SW 1271 (cell line): ENCODE measurements at places on chromosomes 7 and 10.

- DNase-seq: no peak
Observed at GRCh38 chr7:47710201-47710935, 128.5 kb upstream of the TNS3 start.

DNA sequence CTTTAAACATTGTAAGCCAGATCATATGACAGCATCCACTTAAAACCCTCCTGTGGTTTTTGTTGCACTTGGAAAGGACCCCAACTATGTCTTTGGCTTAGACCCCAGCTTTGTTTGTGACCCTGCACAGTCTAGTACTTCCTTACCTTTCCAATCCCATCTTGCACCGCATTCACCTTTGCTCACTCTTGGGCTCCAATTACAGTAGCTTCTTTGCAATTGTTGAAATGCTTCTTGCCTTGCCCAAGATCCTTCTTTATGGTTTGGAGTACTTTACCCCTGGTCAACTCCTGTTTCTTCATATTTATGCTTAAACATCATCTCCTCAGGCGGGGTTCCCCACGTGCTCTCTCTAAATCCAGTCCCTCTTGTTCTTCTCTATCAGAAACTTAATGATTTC is 162.6 kb downstream of the PTEN start:
- DNase-seq: no peak

DNA sequence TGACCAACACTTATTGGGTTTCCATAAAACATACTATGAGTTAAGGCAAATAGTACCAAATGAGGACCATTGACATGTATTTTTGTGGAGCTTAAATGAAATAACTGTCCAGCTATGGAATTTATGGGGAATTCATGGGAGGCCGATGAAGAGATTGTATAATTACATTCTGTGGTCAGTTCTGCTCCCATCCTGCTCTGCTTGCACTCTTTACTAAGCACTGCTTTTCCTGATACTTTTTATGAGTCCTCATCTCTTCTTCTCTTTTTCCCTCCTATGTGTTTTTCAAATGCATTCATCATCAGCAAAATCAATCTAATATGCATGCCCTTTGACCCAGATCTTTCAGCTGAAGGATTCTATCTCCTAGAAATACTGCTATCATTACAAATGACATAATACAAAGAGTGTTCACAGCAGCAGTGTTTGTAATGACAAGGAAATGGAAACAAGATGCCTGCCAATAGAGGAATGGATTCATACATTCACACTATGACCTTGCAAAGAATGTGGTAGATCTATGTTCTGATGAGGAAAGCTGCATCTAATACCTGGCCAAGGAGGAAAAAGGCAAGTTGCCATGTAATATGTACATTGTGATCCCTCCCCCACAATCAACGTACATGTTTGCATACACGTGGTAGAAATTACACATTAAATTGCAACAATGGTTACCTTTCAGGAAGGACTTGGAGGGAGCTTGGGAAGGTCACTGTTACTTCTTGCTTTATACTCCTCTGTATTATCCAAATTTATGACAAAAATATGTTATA is 73.9 kb downstream of the PCGF5 start:
- DNase-seq: no peak

- DNase-seq: no peak
Observed at GRCh38 chr7:149293946-149294633, 32.1 kb downstream of the ZNF783 start.

DNA sequence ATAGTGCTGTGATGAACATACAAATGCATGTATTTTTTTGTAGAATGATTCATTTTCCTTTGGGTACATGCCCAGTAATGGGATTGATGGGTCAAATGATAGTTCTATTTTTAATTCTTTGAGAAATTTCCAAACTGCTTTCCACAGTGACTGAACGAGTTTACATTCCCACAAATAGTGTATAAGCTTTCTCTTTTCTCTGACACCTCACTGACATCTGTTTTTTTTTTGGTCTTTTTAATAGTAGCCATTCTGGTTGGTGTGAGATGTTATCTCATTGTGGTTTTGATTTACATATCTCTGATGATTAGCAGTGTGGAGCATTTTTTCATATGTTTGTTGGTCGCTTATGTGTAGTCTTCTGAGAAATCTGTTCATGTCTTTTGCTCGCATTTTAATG is 195.0 kb upstream of the AGK start:
- no peak for DNase-seq

GRCh38 chr7:157612009-157612663 is 275.3 kb downstream of the DNAJB6 start:
- DNase-seq: no peak

DNA sequence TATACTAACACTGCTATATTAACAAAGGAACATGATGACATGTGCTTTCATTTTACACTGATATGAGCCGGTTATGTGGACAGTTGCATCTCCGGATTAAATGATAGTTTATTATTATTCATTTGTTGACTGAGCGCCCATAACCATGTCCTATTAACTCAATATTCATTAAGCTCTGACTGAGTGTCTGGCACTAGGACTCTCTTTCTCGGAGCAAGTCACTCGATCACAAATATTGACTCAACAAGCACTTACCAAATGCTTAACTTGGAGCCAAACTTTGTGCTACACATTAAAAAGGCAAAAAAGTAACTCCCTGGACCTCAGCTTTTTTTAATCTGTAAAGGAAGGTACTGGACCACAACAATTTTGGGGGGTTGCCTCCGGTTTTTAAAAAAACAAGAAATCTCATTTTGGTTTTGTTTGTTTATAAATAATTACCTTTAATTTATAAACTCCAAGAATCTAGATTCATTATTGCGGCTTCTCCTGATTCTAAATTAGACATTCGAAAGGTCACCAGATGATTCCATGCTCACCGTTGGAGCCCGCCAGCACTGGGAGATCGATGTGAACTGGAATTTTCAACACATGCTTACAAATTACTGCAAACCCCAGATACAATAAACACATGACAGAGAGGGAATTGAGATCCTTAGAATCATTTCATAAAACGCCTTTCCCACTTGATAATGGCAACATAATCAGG is 8.9 kb upstream of the LYZL1 start:
- no peak for DNase-seq

DNA sequence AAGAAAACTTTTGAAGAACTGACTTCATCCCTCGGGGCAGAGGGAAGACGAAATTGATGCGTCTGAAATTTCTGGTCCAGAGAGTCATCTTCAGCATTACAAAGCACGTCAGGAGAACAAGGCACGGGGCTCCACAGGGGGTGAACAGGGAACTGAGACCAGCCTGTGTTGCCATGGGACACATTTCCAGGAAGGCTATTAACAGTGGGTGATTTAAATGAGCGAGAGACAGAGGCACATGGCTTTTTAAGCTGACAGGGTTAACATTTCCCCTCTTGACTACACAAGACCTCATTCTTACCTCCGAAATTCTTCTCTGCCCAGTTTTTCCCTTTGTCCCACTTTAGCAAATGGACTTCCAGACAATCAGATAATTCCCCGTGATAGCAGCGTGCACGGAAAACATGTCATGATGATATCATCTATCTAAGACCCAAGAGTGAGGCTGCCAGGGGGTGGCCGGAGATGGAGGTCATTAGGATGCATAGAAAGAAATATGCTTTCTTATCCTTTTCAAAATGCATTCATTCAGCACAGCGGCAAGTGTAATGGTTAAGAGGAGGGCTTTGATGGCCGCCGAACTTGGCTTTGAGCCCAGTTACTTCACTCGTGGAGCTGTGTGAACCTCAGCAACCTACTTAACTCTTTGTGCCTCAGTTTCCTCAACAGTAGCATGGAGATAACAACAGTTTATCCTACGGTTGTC is 248.0 kb downstream of the PRPF18 start:
- no peak for DNase-seq

DNA sequence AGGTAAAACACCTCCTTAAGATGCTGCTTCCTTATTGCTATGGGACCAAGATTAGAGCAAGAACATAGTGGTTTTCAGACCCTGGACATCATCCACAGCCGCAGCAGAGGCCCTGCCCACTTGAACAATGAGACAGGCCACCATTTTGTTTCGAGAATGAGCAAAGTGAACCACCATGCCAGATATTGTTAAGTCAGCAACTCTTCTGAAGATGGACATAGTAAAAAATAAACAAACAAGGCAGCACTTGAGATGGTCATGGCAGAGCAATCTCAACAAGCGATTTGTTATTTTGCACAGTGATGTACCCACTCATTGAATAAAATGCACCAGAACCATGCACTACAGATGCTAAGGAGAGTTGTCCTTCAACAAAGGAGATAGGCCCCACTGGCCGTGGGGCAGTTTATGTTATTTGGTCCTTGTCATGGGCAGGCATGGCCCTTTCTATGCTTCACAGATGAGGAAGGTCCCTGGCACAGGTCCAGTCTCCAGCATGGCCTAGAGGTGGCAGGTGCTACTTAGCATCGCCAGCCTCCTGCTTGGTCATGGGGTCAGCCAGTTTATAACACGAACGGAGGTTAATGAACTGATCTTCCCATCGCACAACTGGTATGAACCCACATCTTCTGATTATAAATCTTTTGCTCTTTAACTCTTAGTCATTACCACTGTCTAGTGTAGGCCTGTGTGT is 44.1 kb downstream of the IKZF1 start:
- no peak for DNase-seq

DNA sequence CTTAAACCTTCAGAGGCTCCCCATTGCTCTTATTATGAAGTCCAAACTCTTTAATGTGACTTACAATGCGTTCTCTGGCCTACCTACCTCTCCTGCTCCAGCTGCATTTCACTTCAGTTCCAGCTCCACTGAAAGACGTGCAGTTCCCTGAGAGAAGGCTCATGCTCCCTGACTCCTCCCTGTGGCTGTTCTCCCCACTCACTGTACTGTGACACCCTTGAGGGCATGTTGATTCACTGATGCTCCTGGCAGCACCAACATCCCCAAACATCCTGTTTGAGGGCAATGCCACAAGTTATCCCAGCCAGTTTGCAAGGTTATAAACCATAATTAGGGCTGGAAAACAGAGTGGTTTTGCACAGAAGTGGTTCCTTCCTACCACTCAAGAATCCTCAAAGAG is 111.2 kb downstream of the LSM5 start:
- DNase-seq: no peak

GRCh38 chr7:46756996-46757395 is 824.9 kb downstream of the TNS3 start:
- DNase-seq: no peak

DNA sequence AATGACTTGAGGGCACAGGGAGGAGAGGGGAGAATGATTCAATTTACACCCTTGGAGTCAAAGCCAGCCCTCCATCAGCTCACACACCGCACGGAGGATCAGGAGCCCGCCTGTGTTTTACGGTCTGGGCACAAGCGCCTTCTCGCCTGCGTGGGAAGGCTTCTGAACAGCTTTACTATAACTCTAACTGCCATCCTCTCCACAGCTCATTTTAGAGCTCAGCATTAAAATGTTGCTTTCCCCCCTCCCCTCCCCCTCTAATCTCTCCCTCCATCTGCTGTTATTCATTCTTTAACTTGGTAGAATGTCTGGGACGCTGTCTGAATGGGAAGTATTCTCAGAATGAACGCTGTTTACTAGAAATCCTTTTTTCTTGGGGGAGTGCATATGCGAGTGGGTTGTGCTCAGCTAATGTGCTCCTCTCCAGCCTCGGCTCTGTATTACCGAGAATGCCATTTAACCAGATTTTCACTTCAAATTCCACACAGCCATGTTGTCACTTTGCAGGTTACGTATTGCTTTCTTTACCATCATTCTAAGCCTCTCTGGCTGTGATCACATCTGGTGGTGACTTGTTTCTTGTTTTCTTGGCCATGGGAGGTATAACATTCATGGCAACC is 140.1 kb downstream of the GFRA1 start:
- DNase-seq: no peak
